Muscle of leg (tissue), 16 donors: ENCODE measurements at places on chromosomes 3 and 15.

DNA sequence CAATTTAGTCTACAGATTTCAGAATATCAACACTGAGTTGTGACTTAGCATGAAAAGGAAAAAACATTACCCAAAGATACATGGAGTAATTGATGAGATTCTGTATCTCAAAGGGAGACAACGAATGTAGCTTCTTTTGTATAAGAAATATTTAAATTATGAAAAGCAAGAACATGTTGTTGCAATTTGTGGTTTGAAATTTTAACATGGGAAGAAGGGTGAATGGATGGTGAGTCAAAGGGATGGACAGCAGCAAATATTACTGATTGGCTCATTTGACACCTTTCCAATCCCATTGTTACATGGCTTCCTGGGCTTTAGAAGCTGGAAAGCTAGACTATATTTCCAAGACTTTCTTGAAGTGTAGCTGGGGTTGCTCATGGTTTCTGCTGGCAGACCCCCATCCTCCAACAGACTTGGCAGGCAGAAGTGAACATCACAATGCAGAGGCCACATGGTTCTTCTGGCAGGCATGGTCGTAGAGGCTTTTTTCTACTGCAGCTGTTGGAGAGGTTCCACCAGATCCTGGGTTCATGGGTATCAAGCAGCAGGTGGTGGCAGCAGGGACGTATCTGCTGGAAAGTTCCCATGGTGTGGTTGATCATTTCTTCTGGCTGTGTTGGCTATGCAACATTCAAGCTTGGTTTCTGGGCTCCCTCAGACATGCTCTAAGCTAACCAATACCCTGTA lies 47.2 kb upstream of the KPNA4 start:
- H3K27me3 ChIP-seq, result no peaks in the 10 kb centered on the region
- peaks cover 7% of the 10 kb centered on the region for H3K4me1 ChIP-seq
- H3K36me3 ChIP-seq, result no peaks in the 10 kb centered on the region
- H3K27ac ChIP-seq, result no peak overlapping the region
- peak; percentile 59 for DNase-seq
- H3K4me3 ChIP-seq, result no peak overlapping the region

DNA sequence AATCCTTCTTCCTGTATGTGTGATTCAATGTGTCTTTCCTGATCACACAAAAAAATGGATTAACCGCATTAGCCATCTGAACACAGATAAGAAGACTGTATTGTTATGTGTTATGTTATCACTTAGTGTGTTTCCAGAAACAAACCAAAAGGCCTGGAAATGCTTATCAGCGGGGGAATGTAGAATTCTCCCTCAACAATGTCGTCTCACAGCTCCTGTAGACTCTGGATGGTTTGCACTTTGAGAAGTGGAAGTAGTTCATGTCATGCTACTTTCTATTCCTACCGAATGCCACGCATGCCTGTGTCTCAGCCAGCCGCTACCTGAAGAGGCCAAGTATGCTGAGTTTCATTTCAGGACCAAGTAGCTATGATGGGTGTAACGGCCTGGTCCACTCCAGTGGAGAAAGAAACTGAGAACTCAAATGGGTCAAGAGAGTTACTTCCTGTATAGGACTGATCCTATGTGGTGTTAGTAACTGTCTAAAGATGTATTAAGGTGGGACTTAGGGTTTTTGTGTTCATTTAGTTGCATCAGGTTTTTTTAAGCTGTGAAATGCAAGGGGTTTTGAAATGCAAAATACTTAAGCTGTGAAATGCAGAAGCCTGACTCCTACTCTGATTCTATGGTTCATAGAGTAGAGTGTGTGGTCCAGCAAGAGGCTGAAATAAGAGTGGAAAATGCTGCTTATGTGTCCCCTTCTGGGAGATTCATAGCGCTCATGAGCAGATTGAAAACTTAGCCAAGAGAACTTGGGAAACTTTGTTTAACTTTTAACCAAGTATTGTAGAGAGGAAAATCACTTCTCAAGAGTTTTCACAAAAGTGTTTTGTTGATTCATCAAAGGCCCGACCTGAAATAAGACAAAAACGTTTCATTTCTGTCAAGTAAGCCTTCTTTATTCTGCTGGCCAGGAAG lies 118.5 kb upstream of the LMOD3 start:
- H3K4me3 ChIP-seq, result no peak overlapping the region
- no peaks in the 10 kb centered on the region for H3K27me3 ChIP-seq
- DNase-seq, result peak; percentile 59
- no peak overlapping the region for H3K27ac ChIP-seq
- H3K36me3 ChIP-seq, result no peaks in the 10 kb centered on the region

DNA sequence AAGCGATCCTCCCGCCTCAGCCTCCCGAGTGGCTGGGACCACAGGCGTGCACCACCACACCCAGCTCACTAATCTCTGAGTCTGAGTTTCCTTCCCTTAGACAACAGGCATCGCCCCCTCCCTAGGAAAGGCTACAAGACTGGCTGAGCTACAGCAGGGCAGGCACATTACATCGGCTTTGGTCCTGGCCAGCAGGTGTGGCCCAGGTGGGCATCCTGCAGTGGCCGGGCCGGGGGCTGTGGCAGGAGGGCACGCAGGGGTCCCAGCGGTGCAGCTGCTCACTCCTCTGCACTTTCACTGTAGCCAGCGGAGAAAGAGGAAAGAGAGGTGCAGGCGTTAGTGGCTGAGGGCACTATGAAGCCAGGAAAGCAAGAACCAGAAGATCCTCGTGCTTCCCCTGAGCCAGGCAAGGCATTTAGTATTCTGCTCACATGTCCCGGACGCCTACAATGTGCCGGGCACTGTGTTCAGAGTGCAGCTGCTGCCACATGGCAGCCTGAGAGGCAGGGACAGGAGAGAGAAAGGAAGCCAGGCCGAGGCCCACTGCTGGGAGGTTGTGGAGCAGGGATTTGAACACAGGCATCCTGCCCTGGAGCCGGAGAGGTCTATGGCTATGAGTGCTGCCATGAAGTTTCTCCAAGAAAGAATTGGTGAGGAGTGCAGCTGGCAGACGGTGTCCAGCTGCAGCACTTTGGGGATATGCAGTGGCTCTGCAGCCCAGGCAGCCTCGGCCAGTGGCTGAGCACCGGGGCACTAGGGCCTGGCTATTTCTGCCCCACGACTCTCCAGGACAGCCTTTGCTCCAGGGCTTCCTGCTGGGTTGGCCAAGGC lies 22.3 kb downstream of the GRIP2 start:
- DNase-seq, result no peak
- peaks cover 38% of the 10 kb centered on the region for H3K4me1 ChIP-seq
- peaks cover 30% of the 10 kb centered on the region for H3K36me3 ChIP-seq
- H3K27me3 ChIP-seq, result no peaks in the 10 kb centered on the region
- H3K27ac ChIP-seq, result no peak overlapping the region

DNA sequence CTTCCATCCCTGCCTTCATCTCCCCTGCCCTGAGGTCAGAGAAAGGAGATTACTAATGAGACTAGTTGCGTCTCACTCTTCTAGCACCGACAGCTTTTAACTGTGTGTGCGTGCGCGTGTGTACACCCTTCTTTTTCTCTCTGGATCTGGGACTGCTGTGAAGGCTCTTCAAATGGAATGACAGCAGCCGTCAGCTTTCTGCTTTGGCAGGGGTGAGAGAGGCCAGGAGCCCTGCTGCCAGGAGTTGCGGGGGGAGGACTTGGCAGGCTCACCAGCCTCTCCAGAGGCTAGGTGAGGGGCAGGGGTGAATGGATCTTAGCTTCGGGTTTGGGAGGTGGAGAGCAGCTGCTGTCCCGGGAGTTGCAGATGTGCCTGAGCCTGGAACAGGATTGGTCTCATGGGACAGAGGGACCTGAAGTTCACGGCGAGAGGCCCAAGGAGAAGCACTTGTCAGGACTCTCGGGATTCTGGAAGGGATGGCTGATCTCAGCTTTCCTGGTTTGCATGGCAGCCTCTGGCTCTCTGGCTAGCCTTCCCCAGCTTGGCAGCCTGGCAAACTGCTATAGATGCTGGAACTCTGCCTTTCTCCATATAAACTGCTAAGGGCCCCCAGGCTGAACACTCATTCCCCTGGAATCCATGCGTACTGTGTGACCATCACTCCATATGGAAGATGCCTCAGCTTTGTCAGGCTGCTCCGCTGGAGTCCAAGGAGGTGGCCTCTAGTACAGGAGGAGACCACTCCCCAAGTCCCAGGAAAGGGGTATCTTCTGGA lies 16.6 kb downstream of the TEX264 start:
- peak overlapping the region; percentile 67 for H3K27ac ChIP-seq
- no peak for DNase-seq

- H3K4me3 ChIP-seq, result no peak overlapping the region
- H3K27me3 ChIP-seq, result no peaks in the 10 kb centered on the region
- no peak overlapping the region for H3K27ac ChIP-seq
- DNase-seq, result no peak
Observed at GRCh38 chr3:106398891-106399600, 530.2 kb upstream of the CBLB start.

DNA sequence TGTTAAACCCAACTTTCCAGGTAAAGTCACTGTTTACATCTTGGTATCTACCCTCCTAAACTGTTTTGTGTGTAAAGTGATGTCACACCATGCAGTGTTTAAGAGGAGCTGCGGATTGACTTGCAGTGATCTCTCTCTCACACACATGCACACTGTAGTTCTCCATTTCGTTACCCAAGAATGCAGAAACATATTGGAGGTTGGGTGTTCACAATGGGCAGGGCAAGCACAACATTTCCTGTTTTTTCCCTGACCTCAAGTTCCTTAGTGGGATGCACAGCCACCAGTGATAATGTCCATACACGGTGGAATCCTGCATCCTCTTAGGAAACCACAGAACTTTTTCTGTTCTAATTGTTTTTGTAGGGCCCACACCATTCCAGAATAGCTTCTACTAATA lies 85.3 kb upstream of the CFAP20DC start:
- H3K27me3 ChIP-seq, result no peaks in the 10 kb centered on the region
- H3K36me3 ChIP-seq, result no peaks in the 10 kb centered on the region
- H3K4me3 ChIP-seq, result no peak overlapping the region
- peak; percentile 29 for DNase-seq

DNA sequence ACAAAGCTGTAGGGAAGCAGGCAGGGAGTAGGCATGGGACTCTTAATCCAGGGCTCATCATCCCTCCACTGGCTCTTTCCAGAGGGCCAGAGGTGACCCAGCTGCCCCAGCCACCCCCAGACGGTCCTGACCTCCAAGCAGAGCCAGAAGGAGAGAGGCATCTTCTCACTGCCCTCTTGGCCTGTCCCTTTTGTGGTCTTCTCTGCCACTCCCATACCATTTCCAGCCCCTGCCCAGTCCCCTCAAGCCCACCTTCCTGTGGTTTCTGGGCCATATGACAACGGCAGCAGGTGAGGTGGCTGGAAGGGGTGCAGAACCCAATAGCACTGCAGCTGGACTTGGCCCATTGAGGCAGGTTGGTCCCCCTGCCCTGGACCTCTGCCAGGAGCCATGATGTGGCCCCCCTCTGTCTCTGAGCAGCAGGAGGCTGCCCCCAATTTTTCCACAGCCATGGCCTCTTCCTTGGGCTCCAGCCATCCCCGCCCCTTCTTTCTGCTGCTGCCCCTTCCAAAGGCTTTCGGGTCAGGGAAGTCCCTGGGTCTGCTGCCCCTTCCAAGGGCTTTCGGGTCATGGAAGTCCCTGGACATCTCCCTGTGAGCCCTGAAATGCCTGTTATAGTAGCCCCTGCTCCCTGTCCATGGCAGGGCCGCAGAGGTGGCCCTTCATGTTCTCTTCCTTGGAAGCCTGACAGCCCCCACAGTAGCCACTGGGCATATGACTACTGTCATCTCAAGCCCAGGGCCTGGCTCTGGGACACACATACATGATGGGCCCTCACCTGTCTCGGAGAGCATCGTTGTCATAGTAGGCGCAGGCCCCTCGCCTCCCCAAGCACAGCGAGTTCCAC lies 39.5 kb upstream of the RAB6B start:
- no peak overlapping the region for H3K4me3 ChIP-seq
- no peak for DNase-seq
- H3K36me3 ChIP-seq, result no peaks in the 10 kb centered on the region
- no peak overlapping the region for H3K27ac ChIP-seq
- peaks cover 23% of the 10 kb centered on the region for H3K4me1 ChIP-seq
- no peaks in the 10 kb centered on the region for H3K27me3 ChIP-seq

DNA sequence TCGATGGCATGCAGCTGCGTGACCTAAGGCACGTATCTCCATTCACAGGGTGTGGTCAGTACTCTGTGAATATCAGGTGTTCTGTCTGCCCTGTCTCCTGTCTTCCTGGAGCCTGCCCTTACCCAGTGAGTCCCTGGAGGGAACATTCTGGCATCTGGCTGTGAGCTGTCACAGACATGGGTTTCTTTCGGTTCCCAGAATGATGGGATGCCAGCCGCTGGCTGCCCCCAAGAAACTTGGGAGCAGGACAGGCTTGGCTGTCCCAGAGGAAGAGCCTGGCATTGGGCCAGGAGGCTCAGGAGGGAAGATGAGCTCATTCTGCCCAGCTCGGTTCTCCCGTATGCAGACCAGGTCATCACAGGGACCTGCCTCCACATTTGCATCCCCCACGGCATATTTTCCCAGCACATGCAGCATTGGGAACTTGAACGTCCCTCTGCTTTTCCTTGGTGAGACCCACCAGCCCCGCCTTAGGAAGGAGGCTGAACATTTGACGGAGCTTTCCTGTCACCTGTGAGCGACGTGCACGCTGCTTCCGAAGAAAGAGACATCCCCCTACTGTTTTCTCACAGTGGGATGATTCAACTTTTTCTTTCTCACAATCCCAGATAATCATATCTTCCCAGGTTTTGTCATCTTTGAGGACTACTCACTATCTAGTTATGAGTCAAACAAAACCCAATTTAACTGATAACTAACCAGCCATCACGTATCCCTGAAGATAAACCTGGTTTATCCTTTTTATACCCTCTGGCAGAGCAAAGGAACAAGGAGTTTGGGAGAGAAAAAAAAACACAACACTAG lies 22.0 kb upstream of the PGPEP1L start:
- no peaks in the 10 kb centered on the region for H3K4me1 ChIP-seq
- H3K36me3 ChIP-seq, result no peaks in the 10 kb centered on the region
- no peak for DNase-seq

- no peaks in the 10 kb centered on the region for H3K36me3 ChIP-seq
- no peak overlapping the region for H3K4me3 ChIP-seq
- DNase-seq, result no peak
- H3K27ac ChIP-seq, result no peak overlapping the region
Observed at GRCh38 chr15:46489276-46489675, 854.4 kb downstream of the SQOR start.

- H3K4me3 ChIP-seq, result no peak overlapping the region
- no peaks in the 10 kb centered on the region for H3K36me3 ChIP-seq
- no peak for DNase-seq
- no peak overlapping the region for H3K27ac ChIP-seq
- no peaks in the 10 kb centered on the region for H3K27me3 ChIP-seq
Observed at GRCh38 chr3:152202976-152203626, 65.6 kb upstream of the MBNL1 start.

DNA sequence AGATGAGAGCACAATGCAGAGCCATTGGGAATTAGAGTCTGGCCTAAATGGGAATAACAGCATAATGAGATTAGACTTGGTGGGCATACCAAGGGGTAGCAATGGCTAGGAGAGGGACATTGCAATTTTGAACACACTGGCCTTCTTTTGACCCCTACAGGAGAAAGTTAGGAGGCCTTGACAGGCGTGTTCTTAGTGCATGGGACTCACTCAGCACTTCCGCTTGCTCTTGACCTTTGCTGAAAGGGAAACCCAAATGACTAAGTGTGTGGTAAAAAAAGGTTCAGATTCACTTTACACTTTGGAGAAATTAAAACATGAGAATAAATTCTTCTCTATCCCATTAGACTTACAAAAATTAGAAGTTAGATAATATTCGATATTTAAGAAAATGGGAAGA lies 317.4 kb downstream of the DIPK2A start:
- H3K4me3 ChIP-seq, result no peak overlapping the region
- no peaks in the 10 kb centered on the region for H3K36me3 ChIP-seq
- H3K27ac ChIP-seq, result no peak overlapping the region
- no peaks in the 10 kb centered on the region for H3K4me1 ChIP-seq
- DNase-seq, result no peak

GRCh38 chr3:14718539-14718938 lies 43.6 kb downstream of the C3orf20 start:
- H3K4me1 ChIP-seq, result no peaks in the 10 kb centered on the region
- DNase-seq, result no peak
- peaks cover 3% of the 10 kb centered on the region for H3K27me3 ChIP-seq
- no peak overlapping the region for H3K27ac ChIP-seq
